Endothelial cell (in vitro differentiated cells): ENCODE measurements at places on chromosomes 16 and 17.

DNA sequence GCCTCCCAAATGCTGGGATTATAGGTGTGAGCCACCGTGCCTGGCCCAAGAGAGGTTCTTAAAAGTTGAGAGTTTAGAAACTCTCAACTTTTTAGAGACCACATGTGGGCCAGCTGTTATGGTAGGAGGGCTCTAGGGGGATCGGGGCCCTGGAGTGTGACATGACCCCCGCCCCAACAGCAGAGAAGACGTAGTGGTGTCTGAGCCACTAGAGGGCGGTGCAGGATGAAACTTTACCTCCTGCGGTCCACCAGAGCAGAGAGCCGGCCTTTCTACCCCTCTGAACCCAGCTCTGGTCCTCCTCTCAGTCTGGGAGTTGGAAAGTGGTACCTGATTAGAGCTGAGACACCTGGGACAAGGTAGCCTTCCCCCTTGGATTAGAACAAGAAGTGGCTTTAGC, 7.4 kb downstream of the CDK5RAP3 start:
- DNase-seq: peak; percentile 75

- no peak for DNase-seq
Observed at GRCh38 chr16:3097266-3097665, 1.8 kb downstream of the ZSCAN10 start.

DNA sequence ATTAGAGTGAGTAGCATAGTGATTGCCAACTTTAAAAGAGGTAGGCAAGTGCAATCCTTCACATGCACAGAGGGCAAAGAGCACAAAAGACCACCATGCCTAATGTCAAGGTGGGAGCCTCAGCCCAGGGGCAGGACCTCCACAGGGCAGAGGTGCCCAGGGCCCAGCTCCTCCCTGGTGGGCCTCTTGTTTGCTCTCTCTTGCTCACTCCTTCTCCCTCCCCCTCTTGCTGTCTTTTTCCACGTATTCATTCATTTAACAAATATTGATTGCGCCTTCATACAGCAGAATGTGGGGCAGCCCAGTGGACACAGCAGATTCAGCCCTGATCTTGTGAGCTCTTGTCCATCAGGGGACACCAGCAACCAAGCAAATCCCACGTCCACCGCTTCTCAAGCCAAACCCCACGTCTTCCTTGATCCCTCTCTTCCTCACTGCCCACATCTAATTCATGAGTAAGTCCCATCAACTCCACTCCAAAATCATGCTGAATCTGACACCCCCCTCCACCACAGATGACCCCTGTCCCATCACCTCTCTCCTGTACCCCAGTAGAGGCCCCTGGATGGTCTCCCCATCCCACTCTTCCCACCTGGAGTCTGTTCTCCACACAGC, 44.1 kb upstream of the RPL38 start:
- DNase-seq: no peak

DNA sequence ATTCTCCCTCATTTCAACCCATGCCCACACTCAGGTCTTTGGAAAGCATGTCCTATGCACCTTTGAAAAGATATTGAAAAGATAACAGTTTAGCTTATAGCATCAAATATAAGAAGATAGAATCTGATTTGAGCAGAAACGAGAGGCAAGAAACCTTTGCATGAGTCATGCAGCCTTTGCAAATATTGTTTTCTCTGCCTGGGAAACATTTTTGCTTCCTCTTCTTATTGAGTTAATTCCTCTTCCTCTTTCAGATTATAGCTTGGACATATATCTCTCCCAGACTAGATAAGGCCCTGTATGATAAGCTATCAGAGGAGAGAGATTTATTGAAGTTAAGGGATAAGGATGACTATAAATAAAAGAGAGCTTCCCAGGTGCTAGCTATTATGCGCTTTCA, 46.1 kb upstream of the KCNJ2 start:
- no peak for DNase-seq

GRCh38 chr16:3175157-3176093, 12.6 kb upstream of the OR1F1 start:
- DNase-seq: no peak

- no peak for DNase-seq
Observed at GRCh38 chr16:23114131-23114904, 34.9 kb downstream of the USP31 start.

DNA sequence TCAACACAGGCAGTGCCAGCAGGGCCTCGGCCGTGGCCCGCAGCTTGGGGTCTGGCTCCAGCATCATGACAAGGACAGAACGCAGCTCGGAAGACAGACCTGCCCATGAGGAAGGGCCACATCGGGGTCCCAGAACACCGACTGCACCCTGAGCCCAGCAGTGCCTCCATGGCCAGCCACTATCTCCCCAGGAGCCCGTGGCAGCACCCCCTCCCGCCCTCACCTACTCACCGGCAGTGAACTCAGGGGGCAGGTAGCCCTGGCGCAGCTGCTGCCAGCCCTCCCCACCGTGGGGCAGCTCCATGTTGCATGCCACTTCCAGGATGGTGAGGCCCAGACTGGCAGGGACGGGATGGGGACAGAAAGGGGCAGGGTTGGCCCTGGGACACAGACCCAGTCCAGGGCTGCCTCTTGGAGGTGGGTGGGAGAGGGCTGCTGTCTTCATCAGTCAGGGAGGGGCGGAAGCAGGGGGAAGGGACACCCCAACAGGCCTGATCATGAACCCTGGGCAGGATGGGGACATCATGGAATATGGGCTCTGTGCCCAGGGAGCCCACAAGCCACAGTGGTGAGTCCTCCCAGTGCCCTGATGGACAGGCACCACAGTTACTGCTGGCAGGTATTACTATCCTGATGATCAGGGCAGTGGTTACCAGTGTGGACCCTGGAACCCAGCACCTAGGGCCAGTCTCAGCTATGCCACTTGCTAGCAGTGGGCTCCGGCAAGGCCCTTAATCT, 5.3 kb downstream of the PAQR4 start:
- no peak for DNase-seq

GRCh38 chr17:322006-322780, 30.4 kb downstream of the RPH3AL start:
- no peak for DNase-seq

- no peak for DNase-seq
Observed at GRCh38 chr17:68572138-68572842, 28.9 kb downstream of the FAM20A start.

GRCh38 chr17:64004903-64005733, 7.0 kb downstream of the PRR29 start:
- DNase-seq: no peak

- peak; percentile 58 for DNase-seq
Observed at GRCh38 chr17:74601944-74602572, 10.0 kb upstream of the CD300LD start.

DNA sequence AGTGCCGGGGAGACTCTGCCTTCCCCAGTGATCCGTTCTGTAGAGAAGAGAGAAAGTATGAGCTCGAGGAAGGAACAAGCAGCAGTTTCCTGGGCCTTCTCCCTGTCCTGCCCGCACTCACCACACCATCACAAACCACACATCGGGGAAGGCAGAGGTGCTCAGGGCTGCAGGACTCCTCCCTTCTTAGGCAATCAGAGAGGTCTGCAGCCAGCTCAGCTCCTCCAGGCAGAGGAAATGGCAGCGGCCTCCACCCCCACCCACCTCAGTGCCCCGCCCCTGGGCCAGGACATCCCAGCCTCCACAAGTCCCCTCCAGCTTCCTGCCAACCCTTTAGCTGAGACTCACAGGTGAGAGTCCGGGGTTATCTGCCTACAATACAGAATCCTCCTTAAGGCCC, 2.0 kb downstream of the ZNF319 start:
- DNase-seq: no peak

GRCh38 chr16:8641671-8642070, 20.2 kb downstream of the METTL22 start:
- DNase-seq: no peak

DNA sequence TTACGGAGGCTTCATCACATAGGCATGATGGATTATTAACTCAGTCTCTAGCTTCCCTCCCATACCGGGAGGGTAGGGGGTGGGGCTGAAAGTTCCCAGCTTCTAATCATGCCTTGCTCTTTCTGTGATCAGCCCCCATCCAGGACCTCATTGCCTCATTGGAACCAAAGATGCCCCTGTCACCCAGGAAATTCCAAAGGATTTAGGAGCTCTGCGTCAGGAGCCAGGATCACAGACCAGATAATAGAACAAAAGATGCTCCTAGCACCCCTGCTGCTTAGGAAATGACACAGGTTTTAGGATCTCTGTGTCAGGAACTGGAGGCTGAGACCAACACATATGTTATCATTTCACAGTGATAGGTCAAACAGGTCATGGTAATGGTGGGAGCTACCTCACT, 9.7 kb downstream of the USB1 start:
- DNase-seq: no peak
